ENCODE measurements at places on chromosomes 4 and X.

- DNase-seq, result no peak
Observed at GRCh38 chr4:184397516-184398163, 76.7 kb downstream of the IRF2 start.

- no peak for DNase-seq
Observed at GRCh38 chrX:18861511-18861910, 122.4 kb downstream of the PHKA2 start.

DNA sequence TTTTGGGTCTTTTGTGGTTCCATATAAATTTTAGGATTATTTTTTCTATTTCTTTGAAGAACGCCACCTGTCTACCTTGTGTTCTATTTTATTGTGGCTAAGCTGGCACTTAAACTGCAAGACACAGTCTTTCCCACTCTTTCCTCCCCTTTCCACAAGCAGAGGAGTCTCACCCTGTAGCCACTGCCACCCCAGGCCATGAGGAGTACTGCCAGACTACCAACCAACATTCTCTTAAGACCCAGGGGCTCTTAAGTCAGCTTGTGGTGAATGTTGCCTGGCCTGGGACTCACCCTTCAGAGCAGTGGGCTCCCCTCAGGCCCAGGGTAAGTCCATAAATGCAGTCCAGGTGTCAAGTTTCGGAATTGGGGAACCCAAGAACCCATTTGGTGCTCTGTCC lies 58.0 kb upstream of the FMR1 start:
- DNase-seq, result no peak

DNA sequence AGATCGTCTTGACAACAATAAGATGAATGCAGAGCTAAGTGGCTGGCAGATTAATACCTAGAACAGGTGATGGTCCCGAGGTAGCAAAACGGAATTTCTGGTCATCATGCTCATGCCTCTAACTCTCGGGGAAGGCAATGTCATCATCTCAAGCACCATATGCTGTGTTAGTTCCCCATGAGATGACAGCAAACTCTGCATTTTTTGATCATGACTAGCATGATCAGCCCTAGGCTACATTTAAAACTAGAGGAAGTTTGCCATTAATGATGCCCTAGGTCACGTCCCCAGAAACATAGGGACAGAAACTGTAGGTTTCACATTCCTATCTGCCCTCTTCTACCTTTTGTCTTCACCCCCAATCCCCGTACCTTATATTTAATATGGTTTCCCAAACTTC lies 11.6 kb downstream of the LPAR4 start:
- no peak for DNase-seq

DNA sequence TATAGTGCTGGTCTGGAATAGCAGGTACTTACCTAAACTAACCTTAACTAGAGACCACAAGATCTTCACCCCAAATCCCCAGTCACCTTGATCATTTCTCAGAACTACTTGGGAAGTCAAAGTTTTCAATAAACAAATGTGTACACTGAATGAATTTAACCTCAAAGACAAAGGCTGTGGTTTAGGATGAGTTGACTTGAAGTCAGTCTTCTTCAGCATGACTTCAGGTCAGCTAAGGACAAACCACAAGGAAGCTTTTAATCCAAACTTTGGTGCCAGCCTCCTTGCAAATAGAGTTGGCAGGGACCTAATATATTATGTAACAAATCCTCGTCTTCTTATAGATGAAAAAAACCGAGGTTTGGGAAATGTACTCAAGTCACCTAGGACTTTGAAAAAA lies 21.2 kb upstream of the VCX2 start:
- no peak for DNase-seq

- no peak for DNase-seq
Observed at GRCh38 chr4:77193511-77194102, 36.6 kb downstream of the CCNG2 start.

DNA sequence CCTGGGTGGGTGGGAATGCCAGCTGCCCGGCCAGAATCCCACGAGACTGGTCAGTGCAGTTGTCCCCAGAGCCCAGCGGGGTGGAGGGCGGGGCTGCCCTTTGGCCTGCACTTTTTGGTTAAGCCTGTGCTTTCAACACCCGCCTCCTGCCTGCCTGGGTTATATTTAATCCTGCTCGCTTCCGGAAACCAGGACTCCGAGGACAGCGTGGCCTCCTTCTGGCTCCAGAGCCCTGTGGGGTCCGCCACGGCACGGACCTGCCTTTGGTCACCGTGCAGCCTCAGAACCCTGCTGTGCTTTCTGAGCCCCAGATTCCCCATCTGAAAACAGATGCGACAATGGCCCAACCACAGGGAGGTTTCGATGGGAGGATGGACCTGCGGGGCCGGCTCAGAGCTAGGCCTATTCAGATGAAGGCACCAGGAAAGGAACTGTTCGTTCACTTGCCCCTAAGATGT lies 29.4 kb upstream of the KIAA0232 start:
- DNase-seq, result no peak
